CD4-positive, alpha-beta T cell treated with Interleukin-15 for 1 hour (primary cell): ENCODE measurements at places on chromosomes 12 and 14.
A peak's percentile ranks its signal among the peaks of the same experiment; 100 is the strongest.

GRCh38 chr12:113647048-113647447 is 175.4 kb upstream of the LHX5 start:
- no peak for DNase-seq

DNA sequence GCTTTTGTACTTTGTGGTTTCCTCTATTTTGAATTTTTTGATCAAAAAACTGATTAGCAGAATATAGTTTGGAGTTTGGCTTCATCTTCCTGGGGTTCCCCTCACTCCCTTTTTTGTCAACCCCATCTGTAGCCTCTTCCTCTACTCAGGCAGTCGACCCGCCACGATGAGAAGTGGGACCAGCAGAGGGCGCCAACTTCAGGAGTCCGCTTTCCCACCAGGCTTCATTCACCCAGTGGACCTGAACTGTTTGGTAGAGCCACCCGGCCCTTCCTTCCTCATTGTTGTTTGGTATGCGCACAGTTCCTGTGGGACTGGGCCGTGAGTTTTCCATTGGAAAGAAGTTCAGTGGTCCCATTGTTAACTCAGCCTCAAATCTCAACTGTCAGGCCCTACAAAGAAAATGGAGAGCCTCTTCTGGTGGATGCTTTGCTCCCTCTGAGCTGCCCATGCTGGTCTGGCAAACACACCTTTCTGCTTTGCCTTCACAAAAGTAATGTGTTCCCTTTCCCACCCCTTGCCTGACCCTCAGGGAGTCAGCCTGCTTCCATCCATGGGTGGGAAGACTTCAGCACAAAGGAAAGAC is 21.7 kb downstream of the TMBIM6 start:
- DNase-seq, result peak; percentile 68

- DNase-seq, result no peak
Observed at GRCh38 chr14:105177082-105177481, 4.0 kb downstream of the NUDT14 start.

DNA sequence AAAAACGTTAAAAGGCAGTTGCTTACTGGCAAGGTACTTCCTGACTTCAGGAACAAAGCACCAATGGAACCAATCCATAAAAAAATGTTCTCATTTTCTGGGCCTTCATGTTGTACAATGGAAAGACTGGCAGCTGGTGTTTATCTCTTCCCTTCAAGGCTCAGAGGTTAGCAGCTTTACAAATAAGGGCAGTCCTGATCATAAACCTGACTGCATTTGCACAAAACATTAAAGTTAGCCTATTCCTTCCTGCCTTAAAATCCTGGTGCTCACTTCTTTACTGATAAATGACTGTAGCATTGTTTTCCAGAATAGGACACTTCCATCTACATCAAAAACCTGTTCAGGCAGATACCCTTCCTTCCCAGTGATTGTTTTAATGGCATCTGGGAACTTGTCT is 19.2 kb downstream of the IL26 start:
- no peak for DNase-seq

- no peak for DNase-seq
Observed at GRCh38 chr14:93775744-93776143, 12.5 kb downstream of the PRIMA1 start.

DNA sequence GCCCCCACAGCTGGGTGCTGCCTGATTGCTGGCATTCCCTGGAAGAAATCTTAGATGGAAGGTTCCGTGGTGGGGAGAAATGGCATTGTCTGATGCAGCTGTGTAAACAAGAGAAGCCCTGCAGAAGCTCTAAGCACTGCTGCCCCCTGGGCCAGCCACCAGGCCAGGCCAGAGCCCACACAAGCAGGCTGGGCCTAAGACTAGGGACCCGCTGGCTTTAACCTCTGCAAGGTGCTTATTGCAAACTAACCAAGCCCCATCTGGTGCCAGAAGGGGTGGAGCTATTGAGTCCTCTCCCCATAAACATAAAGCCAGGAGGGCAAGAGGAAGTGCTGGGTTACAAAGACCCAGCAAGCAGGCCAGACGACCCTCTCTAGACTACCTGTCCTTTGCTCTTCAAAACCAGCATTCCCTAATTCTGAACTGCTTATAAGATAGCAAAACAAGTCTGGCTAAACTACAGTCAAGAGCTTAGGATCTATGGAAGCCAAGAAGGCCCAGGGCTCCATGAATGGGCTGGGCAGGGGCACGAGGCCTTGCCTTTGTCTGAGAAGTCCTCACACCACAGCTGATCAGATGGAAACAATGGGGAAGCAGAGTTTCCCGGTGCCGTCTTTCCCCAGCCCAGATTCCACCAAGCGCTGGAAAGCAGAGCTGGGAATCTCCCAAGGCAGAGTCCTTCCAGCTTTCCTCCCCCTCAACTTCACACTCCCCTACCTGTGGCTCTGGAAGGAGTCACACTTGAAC is 28.8 kb downstream of the P2RX4 start:
- no peak for DNase-seq

GRCh38 chr12:57112492-57113294 is 1.5 kb upstream of the STAT6 start:
- no peak for DNase-seq

DNA sequence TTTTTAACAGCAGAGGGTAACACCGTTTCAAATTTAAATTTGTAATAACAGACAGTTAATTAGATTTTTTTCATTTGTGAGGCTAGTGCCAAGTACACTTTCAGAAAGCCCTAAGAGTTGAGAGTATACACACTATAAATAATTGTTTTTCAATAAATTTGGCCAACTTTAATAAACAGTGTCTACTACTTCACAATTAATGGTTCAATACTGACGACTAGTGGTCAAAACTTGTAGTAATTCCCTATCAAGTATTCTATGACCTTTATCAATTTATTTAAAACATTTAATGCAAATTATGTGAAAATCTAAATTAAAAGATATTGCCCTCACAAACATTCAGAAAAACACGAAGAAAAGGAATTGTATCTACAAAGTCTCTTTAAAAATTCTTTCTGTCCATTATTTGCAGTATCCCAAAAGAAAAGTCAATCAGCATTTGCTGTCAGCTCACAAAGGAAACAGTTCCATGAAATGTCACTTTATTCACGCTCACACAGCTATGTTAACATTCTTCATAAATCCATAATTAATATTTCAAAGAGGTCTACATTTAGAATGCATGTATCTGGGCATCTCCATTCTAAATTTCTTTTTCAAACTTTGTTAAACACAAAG is 91.2 kb downstream of the CEP128 start:
- no peak for DNase-seq

DNA sequence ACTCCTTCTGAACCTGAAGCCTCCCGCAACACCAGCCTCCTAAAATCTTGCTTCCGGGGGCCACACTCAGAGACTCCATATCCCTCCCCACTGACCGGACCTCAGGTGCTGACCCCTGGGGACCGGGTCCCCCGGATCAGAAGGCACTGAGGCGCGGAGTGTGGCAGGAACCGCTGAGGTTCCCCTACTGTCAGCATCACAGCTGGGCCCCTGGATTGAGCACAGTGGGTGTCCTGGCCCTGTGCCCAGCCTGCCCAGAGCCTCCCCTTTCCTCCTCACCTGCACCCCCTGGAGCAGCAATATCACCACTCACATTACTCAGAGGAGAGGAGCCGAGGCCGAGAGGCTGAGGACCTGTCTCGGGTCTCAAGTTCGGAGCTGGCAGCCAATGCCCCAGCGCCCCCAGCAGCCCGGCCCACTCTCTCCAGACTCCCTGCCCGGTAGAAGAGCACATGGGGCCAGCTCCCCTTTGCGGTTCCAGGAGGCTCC is 101.2 kb upstream of the EIF5 start:
- DNase-seq, result no peak

GRCh38 chr12:19799216-19799615 is 359.9 kb downstream of the AEBP2 start:
- no peak for DNase-seq

DNA sequence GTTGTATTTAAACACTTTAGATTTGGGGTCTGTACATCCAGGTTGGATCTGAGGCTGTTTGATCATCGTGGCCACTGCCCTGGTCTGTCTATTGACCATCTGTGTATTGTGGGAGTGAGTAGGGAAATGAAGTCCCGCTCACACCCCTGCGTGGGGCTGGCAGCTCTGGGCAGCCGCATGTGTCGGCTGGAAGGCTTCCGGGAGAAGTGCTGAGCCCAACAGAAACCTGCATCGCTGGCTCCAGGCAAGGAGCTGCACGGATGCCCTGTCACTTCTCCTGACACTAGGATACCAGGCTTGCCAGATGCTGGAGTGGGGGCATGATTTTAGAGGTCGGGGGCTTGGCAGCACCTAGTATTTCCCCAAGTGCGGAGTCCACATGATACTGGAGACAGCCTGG is 93.6 kb downstream of the PHETA1 start:
- DNase-seq, result no peak

DNA sequence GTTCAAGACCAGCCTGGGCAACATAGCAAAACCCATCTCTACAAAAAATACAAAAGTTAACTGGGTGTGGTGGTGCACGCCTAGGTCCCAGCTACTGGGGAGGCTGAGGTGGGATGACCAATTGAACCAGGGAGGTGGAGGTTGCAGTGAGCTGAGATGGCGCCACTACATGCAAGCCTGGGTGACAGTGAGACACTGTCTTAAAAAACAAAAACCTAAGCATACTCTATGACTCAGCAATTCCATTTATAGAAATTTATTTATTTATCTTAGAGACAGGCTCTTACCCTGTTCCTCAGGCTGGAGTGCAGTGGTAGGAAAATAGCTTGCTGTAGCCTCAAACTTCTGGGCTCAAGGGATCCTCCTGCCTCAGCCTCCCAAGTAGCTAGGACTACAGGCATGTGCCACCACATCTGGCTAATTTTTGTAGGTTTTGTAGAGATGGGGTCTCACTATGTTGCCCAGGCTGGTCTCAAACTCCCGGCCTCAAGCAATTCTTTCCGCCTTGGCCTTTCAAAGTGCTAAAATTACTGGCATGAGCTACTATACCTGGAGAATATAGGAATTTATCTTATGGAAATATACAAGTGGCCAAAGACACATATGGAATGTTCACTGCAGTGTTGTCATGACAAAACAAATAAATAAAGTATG is 43.3 kb downstream of the NCKAP5L start:
- DNase-seq, result no peak

- DNase-seq, result peak; percentile 98
Observed at GRCh38 chr14:105065280-105066228, at the start of gene GPR132. Gene GPR132, minus strand, starts transcription at chr14:105065430. Its CDS starts 10,010 bp downstream, at chr14:105055420.

DNA sequence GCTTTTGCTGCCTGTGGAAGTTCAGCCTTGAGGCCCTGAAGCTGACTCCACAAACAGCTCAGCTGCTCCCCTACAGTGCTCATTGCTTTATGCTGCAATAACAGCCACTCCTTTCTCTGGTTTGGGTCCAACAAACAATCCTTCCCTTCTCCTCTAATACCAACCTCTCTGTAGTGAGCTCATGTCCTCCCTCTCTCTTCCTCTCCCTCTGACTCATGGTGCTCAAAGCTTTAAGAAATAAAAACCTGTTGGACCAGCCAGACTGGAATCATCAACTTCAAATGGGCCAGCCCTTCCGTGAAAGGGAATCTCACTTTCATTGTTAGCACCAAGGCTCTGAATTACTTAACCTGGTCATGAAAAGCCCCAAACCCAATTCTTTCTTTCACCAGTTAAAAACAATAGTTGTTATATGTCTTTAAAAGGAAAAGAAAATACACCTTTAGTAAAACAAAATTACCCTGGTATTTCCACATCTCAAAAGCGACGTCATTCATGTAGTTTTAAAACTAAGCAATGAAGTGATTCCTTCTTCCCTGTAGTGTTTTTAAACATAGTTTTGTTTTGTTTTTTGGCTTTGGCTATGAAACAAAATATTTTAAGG is 126.4 kb downstream of the DUSP6 start:
- DNase-seq, result no peak
